DMS 273 treated with DMSO at 0.1 percent for 48 hours (cell line): ENCODE measurements at places on chromosomes 11 and 22.

GRCh38 chr11:123308077-123308476 is 113.0 kb upstream of the CLMP start:
- peak; percentile 66 for DNase-seq

DNA sequence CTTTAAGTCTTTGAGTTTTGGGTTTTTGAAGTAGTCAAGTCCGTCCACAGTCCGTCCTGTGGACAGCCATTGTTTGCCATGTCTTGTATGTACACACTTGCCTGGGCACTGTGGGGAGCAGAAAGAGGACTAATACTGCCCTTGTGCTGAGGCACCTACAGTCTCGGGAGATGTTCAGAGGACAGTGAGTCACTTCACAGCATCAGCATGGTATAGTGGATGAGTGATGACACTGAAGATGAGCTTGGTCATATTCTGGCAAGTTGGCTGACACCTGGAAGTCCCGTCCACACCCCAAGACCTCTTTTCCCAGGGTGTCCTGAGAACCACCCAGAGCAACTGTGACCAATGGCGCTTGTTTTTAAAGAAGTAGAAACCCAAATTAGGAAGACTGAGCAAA is 29.2 kb downstream of the NF2 start:
- no peak for DNase-seq

GRCh38 chr11:10600570-10601248 is 32.2 kb upstream of the LYVE1 start:
- no peak for DNase-seq

- DNase-seq: no peak
Measured at GRCh38 chr11:71990701-71991100, 8.0 kb upstream of the IL18BP start.

- DNase-seq: no peak
Measured at GRCh38 chr22:44664149-44664548, 37.9 kb upstream of the PRR5 start.

DNA sequence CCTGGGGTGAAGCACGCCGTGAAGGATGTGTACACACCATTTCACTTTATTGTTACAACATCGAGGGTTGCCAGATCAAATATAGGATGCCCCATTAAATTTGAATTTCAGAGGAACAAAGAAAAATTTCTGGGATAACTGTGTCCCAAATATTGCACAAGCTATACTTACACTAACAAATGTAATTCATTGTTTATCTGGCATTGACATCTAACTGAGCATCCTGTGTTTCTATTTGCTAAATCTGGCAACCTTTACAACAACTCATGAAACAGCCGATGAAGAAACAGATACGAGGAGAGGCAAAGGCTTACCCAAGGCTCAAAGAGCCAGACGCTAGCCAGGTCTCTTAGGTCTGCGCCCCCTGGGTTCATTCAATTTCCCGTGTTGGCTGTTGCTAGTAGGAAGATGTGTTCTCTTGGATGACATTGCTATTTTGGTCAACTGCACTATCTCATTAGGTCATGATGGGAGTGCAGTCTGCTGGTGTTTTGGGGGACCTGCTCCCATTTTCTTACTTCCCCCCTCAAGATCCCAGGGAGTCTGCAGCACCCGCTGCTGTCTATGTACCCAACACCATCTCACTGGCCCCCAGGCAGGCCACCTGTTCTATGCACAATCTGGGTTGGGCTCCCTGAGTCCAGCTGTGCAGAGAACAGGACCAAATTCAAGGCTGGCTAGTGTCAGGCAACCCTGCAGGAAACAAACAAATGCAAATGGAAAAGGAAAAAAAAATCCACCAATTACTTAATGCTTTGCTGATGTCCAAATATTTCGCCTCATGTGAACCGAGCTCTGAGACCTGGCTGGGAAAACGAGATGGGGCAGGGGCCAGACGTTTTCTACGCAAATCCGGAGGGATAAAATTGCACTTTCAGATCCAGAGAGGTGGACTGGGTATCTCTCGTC is 560.9 kb downstream of the MIAT start:
- DNase-seq: no peak

DNA sequence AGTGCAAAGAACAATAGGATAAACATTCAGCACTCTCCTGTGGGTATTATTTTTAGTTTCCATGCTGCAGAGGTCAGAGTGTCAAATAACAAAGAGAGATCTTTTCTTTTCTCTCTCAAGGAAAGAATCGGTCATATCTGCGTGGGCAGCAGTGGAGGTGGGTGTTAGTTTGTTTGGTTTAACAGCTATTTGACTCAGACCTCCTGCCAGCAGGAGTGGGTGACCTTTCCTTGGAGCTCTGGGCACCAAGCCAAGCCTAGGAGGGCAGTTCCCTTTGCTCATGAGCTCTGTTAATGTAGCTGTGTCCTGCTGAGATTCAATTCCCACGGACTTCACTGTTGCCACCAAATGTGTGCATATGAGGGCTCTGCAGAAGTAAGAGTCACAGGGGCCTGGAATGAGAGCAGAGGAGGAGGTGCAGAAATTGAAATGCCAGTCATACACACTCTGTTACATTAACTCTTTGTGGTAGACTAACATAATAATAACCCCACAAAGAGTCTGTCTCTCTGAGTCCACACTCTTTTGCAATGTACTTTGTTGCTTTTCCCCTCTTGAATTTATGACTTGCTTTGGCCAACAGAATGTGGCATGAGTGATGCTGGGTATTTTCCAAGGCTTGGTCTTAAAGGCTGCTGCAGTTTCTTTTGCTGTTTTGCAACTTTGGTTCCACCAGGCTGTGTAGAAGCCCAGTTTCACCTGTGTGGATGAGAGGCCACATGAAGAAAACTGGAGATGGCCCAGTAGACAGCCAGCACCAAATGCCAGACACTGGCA is 76.0 kb upstream of the GRK3 start:
- peak; percentile 14 for DNase-seq

GRCh38 chr11:9562716-9563115 is 10.8 kb upstream of the WEE1 start:
- DNase-seq: no peak

DNA sequence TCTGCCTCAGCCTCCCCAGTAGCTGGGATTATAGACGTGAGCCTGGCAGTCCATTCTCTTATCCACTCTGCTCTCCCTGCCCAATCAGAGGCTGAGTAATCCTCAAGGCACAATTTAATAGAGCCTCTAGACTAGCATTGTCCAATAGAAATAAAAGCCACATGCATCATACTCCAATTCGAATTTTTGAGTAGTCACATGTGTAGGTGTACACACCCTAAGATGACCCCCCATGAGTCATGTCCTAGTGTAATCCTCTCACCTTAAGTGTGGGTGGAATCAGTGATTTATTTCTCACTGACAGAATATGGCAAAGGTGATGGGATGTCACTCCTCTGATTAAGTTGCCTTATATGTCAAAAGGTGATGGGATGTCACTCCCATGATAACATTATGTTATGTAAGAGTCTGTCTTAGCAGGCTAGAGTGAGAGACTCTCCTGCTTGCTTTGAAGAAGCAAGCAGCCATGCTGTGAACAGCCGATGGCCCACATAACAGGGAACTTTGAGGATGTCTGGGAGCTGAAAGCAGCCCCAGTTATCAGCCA is 61.3 kb downstream of the MN1 start:
- DNase-seq: no peak

- no peak for DNase-seq
Measured at GRCh38 chr22:36136475-36136874, 24.1 kb downstream of the APOL3 start.

DNA sequence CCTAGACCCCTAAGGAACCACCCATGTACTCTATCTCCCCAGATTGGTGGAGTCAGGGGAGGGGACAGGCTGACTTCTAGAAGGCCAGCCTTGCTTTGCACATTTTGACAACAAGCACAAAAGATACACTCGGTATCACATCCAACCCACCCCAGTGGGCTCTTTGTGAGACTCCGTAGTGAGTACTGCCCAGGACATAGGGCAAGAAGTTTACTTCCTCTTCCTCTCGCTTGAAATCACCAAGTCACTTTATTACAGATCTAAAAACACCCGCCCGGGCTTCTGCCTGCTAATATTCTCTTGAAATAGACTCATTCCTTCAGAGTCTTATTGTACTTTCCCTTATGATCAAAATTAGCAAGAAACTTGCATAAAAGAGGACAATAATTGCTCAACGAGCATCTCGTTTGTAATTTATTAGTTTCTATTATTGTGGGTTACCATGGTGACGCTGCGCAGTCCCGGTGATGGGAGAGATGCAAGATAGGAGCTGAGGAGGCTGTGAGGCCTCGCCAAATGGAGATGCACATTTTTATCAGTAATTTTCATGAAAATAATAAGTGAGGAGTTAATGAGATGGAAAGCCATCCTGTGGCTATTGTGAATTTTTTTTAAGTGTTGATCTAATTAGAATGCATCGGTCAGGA is 96.9 kb downstream of the FEZ1 start:
- no peak for DNase-seq

DNA sequence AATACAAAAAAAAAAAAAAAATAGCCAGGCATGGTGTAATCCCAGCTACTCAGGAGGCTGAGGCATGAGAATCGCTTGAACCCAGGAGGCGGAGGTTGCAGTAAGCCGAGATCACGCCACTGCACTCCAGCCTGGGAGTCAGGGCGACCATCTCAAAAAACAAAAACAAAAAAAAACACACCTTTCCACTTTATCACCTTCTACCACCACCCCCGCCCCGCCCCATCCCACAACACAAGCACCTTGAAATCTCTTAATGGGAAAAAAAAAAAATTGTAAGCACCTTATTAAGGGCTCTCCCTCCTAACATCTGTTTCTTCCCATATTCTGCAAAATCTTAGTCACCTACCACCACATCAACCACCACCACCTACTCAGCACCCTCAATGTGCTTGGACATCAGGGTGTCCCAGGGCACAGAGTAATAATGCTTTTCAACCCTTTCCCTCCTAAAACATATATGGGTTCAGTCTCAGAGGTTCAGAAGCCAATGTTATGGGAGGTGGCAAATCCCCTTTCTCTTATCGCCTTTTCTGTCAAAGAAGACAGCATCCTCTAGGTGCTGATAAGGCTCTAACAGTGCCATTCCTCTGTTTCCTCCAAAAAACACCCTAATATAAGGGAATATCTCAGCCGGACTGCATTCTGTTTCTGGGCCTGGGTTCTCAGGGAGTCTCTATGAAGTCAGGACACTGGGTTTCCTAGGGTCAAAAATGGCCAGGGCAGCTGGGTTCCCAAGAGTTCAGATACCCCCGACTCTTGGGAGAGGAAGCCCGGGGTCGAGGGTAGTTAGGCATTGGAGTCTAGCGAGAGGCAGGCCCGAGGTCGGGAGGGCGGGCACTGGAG is 718 bp downstream of the INTS5 start:
- DNase-seq: no peak

GRCh38 chr11:6438979-6439571 is 1.7 kb downstream of the HPX start:
- no peak for DNase-seq

DNA sequence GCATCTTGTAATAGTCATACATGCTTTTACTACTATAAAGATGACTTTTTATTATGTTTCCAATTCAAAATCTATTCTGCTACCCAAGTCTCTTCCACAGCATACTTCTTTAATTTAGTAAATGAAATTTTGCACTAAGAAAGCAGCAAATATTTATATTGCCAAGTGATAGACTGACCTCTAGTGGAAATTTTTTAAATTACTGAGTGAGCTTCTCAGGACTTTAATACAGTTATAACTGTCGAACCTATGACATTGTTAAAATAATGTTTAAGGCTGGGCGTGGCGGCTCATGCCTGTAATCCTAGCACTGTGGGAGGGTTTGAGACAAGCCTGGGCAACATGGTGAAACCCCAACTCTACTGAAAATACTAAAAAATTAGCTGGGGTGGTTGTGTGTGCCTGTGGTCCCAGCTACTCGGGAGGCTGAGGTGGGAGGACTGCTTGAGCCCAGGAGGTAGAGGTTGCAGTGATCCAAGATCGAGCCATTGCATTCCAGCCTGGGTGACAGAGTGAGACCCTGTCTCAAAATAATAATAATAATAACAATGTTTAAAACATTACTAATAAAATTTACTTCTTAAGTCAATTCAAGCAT is 27.3 kb downstream of the STK33 start:
- peak; percentile 33 for DNase-seq

DNA sequence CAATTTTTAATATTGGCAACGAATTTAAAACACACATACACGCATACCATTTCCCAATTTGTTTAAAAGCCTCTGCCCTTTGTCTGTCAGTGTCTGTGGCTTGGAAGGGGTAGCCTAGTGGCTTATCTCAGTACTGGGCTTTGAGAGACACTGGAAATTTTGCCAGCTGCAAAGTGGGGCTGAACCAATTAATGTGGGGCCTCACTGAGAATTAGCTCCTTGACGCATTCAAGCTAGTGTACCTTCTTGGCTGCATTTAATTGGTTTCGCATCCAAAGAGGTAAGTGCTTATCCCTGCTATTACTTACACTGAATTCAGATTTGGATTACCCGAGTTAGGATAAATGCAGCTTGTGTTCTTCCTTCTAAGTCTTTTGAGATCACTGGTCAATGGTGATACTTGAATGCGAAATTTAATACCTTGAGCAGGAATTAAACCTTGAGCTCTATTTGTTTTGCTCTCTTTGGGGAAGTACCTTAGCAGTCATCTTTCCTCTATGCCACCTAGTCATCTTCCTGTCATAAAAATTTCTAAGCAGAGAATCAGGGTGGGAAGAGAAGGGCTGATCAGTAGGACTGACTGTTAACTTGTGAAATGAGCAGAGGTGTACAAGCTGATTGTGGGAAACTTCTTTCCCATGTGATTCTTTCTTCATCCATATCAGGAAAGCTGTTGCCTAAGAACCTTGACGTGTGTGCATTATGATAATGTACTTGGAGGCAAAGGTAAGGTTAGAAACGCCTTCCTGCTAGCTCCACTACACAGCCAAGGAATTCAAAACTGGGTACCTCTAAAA is 187.7 kb upstream of the E2F8 start:
- no peak for DNase-seq

DNA sequence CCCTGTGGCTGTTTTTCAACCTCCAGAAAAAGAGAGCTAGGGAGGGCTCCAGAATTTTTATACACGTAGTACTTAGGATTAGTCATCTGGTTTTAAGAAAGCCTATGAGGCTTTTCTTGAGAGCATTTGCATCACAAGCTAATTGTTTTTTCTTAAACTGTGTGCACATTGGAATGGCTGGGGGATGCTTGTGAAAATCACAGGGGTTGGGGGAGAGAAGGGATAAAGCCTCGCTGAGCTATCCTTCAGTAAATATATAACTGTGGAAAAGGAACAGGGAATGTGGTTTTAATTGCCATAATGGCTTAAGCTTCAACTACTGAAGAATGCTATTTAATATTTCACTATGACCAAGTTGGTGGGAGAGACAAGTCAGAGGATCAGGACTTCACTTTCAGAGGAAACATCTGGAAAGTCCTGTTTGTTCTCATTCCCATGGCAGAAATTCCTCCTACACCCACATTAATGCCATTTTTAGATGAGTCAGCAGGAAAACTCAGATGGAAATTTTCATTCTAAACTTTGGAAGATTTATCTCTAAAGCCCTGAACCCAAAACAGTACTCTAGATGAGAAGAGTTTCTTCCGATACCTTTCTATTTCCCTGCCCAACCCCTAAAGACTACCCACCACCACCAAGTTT is 591.3 kb downstream of the LRRC4C start:
- DNase-seq: no peak
